ENCODE measurements at places on chromosomes 12 and 14.

DNA sequence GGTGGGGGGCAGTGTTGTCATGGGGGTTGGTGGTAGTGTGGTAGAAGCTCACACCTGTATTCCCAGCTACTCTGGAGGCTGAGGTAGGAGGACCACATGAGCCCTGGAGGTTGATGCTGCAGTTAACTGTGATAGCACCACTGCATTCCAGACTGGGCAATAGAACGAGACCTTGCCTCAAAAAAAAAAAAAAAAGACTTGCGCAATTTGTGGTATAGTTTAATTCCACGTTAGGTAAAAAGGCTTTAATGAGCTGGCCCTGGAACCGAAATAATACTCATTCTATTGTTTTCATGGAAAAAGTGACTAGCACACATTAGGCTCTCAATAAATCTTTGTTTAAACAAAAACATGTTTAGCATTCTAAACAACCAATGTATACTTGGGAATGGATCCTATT, 25.4 kb upstream of the NAP1L1 start:
- DNase-seq, result no peak

- DNase-seq, result no peak
Observed at GRCh38 chr12:64950711-64951298, 126.4 kb downstream of the TBC1D30 start.

DNA sequence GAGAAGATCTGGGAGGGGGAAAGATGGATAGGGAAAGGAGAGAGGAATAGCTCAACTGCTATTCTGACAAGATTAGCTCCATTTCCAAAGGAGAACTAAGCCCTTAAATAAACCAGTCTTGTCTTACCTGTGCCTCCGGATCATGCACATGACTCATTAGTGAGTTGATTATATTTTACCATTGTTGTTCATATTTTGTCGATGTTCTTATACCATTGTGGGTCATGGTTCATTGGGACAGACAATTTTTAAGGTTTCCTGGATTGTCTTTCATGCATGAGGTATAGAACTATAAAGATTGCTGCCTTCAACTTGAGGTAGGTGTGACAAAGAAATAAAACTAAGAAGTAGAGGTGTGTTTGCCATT, 243.0 kb upstream of the ATP2B1 start:
- DNase-seq, result no peak

DNA sequence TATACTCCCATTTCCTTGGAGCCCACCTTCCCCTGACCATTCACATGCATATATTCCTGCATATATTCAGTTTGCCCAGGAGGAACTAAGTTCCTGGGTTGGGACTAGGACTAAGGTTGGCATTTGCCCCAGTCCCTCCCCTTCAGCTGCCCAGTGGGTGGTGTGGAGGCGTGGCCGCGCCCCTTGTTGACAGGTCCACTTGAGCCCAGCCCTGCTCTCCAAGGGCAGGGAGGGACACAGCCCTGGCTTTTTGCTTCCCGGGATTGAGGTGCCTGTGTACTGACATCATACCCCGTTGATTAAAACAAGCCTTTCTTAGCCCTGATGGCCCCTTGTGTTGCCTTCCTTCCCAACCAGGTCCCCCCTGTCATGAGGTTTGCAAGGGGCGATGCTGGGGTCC, 7.3 kb downstream of the ERBB3 start:
- DNase-seq, result no peak

- no peak for DNase-seq
Observed at GRCh38 chr14:68667313-68667791, 125.5 kb downstream of the ZFP36L1 start.

- no peak for DNase-seq
Observed at GRCh38 chr12:26520869-26521268, 312.1 kb downstream of the ITPR2 start.

GRCh38 chr14:93464271-93464670, 33.5 kb downstream of the UNC79 start:
- no peak for DNase-seq

- DNase-seq, result no peak
Observed at GRCh38 chr14:64195199-64195598, 99.0 kb downstream of the ESR2 start.

DNA sequence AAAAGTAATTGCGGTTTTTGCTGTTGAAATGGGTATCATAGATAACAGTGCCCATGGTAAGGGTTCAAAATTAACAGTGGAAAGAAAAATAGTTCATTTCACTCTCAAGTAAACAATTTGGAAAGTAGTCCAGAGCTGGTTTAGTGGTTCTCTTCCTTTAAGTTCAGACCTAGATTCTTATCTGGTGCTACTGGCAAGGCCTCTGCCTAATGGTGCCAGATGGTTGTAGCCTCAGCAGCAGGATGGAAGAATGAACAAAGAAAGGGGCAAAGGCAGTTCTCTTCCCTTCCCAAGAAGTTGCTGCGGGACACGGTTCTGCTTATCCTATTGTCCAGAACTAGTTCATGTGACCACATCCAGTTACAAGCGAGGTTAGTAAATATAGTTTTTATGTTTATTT, 10.5 kb downstream of the ARG2 start:
- DNase-seq, result no peak

- DNase-seq, result no peak
Observed at GRCh38 chr14:79601579-79601978, 609.7 kb downstream of the DIO2 start.

DNA sequence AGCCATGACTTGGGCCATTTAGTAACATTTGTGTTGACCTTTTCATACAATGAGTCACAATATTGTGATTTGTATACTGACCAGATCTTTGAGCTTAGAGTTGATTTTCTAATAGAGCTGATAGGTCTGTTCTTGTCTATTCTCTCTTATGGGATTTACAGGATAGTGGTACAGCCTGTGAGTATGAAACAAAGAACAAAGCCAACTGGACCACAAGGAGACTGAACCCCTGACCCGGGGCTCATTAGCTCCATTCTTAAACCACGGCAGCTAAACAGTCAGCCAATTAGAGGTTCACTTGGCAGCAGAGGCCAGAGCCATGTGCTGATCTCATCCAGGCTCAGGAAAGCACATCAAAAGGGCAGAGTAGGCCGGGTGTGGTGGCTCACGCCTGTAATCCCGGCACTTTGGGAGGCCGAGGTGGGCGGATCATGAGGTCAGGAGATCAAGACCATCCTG, 59.1 kb upstream of the GNPNAT1 start:
- no peak for DNase-seq

- DNase-seq, result no peak
Observed at GRCh38 chr14:70144046-70144445, 44.7 kb downstream of the SLC8A3 start.

DNA sequence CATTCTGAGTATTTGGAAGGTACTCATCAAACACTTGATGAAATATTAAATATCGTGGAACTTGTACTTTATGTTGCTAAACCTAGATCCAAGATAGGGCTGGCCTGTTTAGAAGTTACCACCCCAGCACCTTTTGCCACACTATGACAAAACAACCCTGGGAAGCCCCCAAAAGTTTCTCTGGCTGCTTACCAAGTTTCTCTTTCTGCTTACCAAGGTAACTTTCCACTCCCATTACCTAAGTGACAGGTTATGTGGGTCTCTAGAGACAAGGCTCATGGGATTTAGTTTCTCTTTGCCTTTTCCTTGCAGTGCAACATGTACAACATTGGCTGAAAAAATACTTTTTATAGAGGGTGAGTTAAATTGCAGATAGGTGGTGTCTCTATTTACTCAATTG, 28.9 kb upstream of the PPM1A start:
- DNase-seq, result no peak

DNA sequence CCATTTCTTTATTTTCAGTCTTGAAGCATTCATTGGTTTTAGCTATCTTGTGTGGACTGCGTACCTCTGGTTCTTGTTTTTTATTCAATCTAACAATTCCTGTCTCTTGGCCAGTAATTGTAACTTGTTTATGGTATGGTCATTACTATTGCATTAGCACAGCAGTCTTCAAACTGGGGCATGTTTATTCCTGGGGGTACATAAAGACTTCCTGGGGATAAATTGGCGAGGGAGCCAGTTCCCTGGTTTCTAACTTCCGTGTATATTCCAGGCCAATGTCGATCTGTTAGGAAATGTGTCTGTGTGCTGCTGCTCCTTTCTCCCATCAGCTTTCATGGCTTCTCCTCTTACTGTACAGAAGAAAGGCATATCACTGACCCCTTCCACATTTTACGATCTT, 13.7 kb upstream of the EVL start:
- DNase-seq, result no peak

- no peak for DNase-seq
Observed at GRCh38 chr12:96416033-96416799, 16.0 kb upstream of the CDK17 start.

DNA sequence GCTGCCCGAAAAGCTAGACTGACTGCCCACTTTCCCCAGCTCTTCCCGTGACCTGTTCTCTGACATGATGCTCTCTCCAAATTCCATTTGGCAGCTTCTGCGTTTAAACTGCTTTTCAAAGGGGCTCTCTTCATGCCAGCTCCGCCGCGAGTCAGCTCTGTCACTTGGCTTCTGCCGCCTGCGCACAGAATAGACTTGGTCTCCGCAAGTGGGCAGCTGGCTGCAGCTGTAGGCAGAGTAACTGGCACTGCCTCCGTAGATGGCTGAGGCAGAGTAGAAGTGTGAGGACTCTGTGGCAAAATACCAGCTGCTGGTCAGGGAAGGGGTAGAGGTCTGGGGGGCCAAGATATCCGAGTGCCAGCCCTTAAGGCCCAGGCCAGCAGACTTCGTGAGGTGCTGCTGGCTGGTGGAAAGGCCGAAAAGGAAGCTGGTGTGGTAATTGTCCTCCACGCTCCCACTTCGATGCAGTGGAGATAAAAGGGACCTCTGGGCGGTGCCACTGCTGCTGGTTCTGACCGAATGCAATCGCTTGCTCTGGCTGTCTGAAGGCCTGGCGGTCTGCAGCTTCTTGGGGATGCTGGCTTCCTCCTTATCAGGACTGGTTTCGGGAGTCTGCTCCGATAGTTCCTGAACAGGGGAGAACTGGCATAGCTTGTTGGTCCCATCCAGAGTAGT, 85.7 kb downstream of the DUSP16 start:
- DNase-seq, result no peak

DNA sequence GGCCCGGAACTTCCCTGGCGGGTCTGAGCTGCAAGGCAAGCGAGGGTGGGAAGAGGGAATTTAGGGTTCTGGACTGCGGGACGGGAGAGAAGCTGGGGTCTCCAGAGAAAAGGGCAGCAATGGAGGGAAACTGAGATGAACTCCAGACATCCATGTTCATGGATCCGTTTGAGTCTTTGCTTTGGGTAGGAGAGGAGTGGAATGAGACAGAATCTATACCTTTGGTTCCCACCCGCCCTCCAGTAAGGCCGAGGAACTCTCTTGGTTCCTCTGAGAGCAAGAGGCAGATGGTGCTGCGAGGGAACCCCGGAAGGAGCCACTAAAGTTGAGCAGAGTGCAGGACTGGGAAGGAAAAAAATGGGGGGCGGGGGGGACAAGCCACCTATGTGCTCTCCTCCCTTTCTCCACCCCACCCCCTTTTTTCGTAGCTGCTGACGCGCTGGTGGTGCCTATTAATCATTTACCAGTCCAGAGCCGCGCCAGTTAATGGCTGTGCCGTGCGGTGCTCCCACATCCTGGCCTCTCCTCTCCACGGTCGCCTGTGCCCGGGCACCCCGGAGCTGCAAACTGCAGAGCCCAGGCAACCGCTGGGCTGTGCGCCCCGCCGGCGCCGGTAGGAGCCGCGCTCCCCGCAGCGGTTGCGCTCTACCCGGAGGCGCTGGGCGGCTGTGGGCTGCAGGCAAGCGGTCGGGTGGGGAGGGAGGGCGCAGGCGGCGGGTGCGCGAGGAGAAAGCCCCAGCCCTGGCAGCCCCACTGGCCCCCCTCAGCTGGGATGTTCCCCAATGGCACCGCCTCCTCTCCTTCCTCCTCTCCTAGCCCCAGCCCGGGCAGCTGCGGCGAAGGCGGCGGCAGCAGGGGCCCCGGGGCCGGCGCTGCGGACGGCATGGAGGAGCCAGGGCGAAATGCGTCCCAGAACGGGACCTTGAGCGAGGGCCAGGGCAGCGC, 1.2 kb downstream of the SSTR1 start:
- DNase-seq, result no peak

DNA sequence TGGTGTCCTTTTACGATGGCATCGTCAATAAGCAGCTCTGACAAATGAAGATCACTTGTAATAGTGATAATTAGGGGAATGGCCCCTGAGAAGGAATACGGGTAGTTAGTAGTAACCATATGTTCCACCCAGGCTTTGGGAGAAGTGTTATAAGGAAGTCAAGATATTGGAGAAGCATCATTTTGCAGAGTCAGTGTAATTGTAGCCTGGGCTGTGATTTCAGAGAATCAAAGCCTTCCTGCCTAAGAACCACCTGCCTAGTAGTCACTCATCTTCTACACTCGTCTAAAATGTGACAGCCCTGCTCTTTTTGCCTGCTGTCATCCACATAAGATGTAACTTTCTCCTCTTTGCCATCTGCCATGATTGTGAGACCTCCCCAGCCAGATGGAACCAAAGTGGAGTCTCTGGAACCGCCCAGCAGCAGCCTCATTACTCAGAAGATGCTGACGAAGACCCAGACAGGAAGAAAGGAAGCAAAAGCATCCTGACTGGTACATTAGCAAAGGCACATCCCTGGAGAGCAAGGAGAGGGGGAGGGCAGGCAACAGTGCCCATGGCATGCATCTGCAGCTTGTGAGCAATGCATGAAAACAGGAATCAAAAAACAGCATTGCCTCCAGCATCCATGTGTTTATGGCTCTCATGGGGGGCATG, 12.6 kb upstream of the EDDM3A start:
- DNase-seq, result no peak

GRCh38 chr12:109065853-109066193, 13.4 kb downstream of the USP30 start:
- DNase-seq, result no peak

Data from activated gamma-delta T cell treated with Interleukin-2 at 50 U/mL for 16 hours (primary cell).